Activated CD4-positive, alpha-beta T cell treated with anti-CD3 and anti-CD28 coated beads, Interleukin-2, amount 50 U/mL, for 16 hours (primary cell): ENCODE measurements at places on chromosomes 4 and X.

- no peak for DNase-seq
Measured at GRCh38 chrX:27608671-27609070, 18.5 kb downstream of the DCAF8L2 start.

- DNase-seq, result no peak
Measured at GRCh38 chrX:3216581-3217180, 129.8 kb downstream of the MXRA5 start.

DNA sequence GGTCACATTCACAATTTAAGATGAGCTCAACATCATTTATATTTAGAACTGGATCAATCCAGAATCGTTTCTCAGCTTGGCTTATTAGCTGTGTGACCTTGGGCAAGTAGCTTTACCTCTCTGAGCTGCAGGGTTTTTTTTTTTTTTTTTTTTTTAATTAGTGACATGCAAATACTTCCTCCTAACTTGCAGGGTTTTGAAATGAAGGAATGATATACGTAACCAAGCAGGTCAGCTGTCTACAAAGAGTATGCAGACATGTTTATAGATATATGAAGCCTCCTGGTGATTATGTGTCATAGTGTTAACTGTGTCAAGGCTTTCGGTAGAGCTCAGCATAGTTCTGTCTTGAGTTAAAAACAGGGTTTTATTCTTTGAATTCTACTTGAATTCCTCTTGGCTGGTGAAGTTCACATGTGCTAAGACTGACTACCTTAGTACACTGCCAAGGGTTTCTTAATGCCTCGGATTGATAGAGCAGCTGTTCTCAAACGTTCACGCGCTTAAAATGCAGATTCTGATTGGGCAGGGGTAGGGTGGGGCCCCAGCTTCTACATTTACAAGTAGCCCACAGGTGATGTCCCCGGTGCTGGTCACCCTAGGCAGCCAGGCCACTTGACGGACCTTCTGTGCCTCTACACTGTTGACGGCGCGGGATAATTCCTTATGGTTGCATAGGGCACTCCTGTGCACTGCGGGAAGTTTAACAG lies 654 bp upstream of the STS start:
- peak; percentile 33 for DNase-seq

GRCh38 chr4:84814094-84814750 lies 152.3 kb downstream of the WDFY3 start:
- DNase-seq, result no peak

DNA sequence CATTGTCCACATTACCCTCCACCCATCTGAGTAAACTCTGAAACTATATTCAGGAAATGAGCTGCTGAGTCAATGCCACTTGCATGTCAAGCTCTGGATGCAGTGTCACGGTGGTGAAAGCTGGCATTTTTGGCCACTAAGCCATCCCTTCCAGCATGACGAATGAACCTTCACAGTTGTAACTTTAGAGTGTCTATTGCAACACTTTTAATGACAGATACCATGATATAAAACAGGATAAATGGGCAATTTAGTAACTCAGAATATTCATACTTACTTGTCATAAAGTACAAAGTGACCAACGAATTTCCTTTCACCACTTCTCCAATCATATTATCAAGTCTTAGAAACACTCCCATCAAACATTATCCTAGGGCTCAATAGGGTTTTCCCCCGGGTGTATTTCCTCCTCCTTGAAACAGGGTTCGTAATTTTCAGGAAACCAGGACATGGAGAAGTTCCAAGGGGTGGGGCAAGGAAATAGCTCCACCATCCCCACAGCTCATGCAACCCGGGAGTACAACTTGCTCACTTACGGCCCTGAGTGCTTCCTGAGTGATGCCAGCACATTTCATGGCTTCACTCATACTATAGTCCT lies 73.1 kb downstream of the MTHFD2L start:
- peak; percentile 80 for DNase-seq

GRCh38 chr4:84907145-84907544 lies 59.3 kb downstream of the WDFY3 start:
- no peak for DNase-seq

- DNase-seq, result no peak
Measured at GRCh38 chrX:125089761-125090445, 229.8 kb upstream of the TEX13C start.

DNA sequence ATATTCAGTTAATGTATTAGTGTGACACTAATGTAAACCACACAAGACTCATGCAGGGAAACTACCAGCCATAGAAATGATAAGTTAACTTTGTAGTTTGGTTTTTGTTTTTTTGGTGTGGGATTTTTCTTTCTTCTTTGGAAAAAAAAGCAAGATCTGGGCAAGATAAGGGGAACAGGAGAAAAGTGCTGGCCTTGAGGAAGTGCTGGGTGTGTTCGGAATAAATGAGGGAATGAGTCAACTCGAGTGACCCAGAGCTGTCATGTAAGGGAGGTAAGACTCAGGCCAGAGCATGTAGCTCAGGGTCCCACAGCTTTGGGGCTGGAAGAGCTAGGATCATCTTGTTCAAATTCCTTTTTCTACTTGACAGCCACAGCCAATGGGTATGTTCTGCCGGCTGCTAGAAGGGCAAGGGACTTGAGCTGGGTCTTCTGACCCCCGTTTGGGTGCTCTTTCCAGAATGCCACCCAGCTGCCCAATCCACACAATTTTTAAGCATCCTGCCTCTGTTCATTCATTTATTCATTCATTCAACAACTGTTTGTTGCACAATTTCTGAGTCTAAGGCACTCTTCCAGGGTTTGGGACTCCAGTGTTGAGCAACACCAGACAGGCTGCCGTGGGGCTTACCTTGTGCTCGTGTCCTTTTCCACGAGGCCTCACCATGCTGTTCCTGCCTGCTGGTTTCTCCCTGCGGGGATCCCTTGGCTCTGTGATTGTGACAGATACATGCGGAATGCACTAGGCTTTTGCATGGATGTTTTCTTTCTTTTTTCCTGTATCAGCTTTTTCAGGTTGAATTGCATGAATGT lies 54.5 kb downstream of the CLDN34 start:
- DNase-seq, result no peak

DNA sequence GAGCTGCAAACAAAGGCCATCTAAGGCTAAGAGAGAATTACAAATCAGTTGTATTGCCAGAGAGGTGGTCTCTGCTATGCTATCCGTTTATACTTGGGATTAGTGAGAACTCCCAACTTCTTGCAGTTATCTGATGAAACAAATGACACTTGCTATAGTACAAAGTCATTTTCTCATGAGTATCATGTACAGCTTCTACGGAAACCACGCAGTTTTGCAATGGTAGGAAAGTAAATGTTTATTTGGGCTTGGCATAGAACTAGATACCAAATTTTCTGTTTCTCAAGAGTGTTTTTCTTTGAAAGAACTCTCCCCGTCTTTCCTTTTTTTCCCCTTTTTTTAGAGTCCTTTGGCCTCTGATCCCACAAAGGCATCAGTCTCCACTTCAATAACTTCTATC lies 128.2 kb upstream of the ENPEP start:
- no peak for DNase-seq

GRCh38 chrX:10597871-10598270 lies 22.5 kb downstream of the MID1 start:
- DNase-seq, result no peak

- DNase-seq, result no peak
Measured at GRCh38 chr4:53235547-53235946, 130.3 kb downstream of the SCFD2 start.

GRCh38 chrX:102950908-102951866 lies 14.1 kb downstream of the RAB40AL start:
- DNase-seq, result peak; percentile 57

DNA sequence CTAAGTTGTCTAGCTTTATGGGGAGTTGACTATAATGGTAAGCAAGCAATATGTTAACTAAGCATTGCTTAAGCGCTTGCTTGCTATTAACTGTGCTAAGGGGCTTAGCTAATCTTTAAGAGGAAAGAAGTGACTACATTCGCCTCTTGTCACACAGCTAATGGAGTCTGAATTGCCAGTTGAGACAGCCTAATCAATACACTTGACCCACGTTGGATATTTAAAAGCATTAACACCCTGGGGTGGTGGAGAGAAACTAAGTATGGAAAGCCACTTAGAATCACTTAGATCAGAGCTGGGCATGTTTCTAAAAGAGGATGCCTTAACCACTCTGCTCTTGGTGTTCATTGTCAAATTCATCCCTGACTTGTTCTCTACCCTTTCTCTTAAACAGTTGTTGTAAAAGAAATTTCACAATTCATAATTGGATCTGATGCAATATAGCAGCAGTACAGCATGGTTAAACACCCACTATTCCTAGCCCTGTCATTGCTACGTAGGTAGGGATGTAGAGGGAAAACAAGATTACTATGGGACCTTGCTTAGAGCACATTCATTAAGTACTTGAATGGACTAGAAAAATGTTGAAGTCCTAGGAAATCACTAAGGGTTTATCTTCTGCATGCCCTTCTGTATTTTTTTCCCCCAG lies 3.5 kb downstream of the ZAR1 start:
- DNase-seq, result no peak
